M059J (cell line): ENCODE measurements at places on chromosomes 6 and 20. TPM values are rescaled to one million over a fixed set of nuclear protein-coding genes. Genes with fewer than 3 reads are reported as not detected.

DNA sequence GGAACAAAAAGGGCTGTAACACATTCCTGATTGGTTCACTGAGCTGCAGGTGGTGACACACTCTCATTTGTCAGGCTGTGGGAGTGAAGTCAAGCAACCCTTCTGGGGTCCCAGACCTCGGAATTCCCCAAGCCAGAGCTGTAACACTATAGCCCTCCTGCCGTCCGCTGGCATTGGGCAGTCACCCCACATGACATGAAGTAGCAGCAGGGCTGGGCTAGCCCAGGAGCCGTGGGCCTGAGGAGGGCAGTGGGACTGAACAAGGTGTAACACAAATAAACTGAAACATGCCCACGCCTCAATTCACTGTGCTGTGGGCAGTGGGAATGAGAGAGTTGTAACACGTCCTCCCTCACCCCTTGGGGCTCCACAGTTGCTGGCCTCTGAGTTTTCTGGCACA, 689.1 kb upstream of the EYS start:
- DNase-seq, result no peak

DNA sequence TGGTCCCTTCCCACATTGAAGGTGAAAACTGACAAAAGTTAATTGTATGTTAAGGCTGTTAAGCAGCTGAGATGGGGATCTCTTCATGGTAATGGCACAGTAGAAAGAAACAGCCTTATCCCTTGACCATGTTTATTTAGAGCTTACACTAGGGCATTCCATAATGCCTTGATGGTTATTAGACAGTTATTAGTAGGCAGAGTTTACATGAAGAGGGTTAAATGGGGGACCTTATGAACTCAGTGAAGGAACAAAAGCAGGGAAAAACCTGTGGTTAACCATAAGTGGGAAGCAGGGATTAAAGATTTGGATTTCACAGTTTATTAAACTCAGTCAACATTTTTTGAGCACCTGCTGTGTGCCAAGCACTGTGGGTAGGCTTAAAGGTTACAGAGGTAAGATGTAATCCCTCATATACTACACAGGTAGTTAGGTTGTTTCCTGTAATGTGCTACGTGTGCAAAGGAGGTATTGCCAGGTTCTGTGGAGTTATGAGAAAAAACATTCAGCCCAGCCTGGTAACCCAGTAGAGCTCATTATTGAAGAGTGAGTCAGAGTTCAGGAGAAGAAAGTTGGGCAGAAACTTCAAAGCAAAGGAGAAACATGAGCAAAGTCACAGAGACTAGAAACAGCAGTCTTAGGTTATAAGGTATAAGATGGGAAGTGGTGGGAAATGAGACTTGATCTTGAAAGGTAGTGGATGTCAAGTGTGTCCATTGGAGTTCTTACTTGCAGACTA, 32.3 kb upstream of the GNRH2 start:
- DNase-seq, result peak; percentile 90

GRCh38 chr6:24931718-24932691, 3.8 kb downstream of the RIPOR2 start:
- DNase-seq, result peak; percentile 84

GRCh38 chr6:168088161-168089053, 9.4 kb upstream of the FRMD1 start:
- DNase-seq, result peak; percentile 50

GRCh38 chr6:129882510-129883023, 21.5 kb upstream of the TMEM244 start:
- no peak for DNase-seq

GRCh38 chr20:43138061-43138770, 51.5 kb downstream of the PTPRT start:
- DNase-seq, result no peak

DNA sequence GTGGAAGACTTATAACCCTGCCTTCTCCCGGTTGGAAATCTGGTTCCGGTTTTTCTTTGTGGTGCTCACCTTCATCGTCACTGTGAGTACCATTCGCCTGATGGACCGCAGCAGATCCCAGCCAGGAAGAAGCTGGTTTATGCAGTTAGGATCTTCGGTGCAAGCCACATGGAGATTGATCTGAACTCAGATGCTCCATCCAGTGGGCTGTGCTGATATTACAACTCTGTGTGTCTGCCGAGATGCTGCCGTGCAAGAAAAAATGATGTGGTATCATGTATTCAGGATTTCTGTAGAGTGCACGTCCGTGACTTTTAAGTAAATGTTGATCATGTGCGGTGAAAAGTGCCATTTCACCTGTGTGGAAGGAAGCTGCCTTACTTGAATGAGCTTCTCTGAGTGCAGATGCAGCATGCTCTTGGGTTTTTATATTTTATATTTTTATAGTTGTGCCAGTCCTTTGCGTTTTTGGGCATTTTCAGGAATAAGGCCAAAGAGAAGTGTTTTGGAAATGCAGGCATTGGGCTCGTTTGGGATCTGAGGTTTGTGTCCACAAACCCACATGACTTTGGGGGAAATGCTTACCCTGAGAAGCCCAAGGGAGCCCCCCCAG, 39.2 kb downstream of the DYNLT1 start:
- DNase-seq, result peak; percentile 45

DNA sequence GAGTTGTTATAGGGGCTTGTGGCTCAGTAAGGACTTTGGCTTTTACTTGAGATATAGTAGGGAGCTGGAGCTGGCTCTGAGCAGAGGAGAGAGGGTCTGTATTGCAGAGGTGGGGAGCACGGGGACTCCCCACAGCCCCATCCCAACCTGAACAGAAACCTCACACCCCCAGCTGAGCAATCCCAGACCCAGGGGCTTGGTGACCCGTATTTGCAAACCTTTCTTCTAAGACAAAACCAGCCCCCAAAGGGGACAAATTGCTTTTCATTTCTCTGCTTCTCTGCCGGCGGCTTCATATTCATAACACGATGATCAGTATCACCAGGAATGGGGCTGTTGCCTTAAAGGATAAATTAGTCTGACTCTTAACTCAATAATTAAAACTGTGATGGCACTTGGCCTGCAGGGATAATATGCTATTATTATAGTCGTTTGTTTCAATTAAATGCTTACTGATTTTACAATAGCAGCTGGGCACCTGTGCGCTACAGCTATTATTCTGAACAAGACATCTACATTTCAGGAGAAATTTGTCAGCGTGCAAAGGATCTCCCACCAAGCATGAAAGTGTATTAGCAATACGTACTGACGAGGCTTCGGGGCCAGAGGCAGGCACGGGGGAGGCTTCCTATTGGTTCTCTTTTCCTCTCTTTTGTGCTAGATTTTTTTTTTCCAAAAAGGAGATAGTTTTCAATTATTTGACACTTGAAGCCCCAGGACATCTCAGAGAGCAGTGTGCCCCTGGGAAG, 118.1 kb downstream of the TOX2 start:
- no peak for DNase-seq

GRCh38 chr6:148807784-148808183, 61.0 kb downstream of the UST start:
- DNase-seq, result no peak

DNA sequence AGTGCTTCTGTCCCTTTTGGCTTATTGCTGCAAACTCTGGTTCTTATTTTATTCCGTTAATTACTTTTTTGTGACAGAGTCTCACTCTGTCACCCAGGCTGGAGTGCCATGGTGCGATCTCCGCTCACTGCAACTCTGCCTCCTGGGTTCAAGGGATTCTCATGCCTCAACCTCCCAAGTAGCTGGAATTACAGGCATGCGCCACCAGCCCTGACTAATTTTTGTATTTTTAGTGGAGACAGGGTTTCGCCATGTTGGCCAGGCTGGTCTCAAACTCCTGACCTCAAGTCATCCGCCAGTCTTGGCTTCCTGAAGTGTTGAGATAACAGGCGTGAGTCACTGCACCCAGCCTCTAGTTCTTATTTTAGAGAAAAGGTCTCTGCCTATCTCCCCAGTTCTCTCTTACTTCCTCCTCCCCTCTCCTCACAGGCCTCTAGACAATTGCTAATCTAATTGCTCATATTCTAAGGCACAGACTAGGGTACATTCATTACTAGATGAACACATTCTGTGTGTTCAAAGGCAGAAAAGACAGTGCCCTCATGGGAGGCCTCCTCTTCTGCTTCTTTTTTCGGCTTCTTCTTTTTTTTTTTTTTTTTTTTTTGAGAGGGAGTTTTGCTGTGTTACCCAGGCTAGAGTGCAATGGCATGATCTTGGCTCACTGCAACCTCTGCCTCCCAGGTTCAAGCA, 27.0 kb downstream of the EDEM2 start:
- peak; percentile 91 for DNase-seq

DNA sequence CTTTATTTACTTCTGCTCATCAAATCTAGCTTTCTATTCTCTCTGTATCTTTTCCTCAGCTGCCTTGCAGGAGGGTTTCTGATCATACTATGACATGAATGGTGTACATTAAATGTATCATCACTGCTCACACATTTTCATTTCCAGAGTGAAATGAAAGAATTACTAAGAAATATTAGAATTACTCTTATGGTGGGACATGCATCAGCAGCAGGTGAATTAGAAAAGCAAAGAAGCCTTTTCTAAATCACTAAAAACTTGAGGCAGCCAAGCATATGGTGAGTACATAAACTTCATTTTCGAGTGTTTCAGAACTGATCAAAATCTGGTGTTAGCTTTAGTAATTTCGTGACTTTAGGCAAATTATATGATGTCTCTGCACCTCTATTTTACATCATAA, 23.6 kb downstream of the IL17A start:
- no peak for DNase-seq

- peak; percentile 61 for DNase-seq
Measured at GRCh38 chr6:99330159-99330558, 19.3 kb downstream of the FAXC start.

DNA sequence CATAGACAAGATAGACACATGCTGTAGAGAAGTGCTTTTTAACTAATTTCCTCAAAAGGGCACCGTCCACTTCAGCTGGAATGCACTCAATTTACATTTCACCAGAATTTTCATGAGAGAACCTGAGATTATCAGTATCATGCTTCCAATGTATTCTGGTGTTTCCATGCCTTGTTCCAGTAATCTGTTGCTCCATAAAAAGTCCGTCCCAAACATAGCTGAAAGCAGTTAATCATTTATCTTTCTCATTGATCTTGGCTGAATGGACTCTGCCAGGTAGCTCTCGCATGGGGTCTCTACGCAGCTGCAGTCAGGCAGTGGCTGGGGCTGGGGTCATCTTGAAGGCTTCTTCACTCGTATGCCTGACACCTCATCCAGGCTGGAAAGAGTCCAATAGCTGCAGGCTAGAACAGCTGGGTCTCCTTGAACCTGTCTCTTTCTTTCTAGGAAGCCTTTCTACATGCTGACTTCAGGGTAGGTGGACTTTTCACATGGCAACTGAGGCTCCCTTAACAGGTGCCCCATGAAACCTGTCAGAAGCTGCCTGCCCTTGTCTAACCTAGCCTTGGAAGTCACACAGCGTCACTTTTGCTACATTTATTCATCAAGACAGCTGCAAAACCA, 18.6 kb upstream of the COL12A1 start:
- peak; percentile 34 for DNase-seq

GRCh38 chr6:119067091-119067490, 11.4 kb downstream of the FAM184A start:
- no peak for DNase-seq

The PHIP gene
- total RNA-seq, result 13.3 and 17.8 TPM in 2 replicates

The THBS2 gene
- 109 and 164 TPM in 2 replicates for total RNA-seq

The DEFB112 gene
- total RNA-seq, result not detected in 2 replicates

The UTRN gene
- total RNA-seq, result 74.4 and 93.3 TPM in 2 replicates

The FAM135A gene
- 5.6 and 11.5 TPM in 2 replicates for total RNA-seq
